Brain microvascular endothelial cell (primary cell): ENCODE measurements at places on chromosomes 5 and 9.
A peak's percentile ranks its signal among the peaks of the same experiment; 100 is the strongest.

- DNase-seq = peak; percentile 40
These were observed at the start of gene ADAMTS19 for GRCh38 chr5:129459777-129460671. Gene ADAMTS19 (plus strand): TSS chr5:129460298. CDS start chr5:129460392, 94 bp downstream.

- DNase-seq = no peak
These were observed 694.3 kb downstream of the BRINP1 start for GRCh38 chr9:118674942-118675341.

DNA sequence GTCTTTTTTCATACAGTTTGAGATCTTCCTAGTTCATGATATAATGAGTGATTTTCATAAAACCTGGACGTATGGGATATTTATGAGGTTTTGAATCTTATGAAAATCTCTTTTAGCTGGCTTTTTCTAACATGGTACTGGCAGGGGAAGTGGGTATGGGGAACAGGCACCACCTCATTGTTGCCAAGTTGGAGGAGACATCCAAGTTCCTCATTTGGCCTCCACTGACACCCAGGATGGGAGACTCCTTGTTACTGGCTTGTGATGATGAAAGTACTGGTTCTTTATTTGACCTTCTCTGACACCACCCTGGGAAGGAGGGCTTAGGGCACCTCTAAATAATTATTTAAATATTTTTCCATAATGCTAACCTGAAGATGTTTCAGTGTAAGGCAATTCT is 4.0 kb upstream of the TNPO1 start:
- DNase-seq = no peak

DNA sequence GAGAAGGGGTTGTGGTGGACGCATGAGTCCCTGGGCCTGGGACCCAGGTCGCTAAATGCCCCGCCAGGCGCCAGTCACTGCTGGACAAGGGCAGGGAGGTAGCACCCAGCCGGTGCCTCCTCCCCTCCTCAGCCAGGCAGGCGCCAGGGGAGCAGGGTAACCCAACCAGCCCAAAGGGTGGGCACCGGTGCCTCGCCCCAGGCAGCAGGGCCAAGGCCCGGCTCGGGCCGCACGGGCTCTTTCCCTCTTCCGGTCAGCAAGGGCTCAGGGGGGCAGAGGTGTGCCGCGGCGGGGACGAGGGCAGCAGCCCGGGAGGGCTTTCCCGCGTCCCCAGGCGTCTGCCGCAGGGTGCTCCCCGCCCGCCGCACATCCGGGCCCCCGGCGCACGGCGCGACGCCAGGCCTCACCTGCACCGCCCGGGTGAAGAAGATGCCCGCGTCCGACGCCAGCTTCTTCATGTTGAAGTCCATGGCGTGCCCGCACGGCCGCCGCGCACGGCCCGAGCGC is 393 bp downstream of the SH3GLB2 start:
- DNase-seq = no peak

- no peak for DNase-seq
These were observed 113.5 kb downstream of the ROR2 start for GRCh38 chr9:91836515-91836914.

DNA sequence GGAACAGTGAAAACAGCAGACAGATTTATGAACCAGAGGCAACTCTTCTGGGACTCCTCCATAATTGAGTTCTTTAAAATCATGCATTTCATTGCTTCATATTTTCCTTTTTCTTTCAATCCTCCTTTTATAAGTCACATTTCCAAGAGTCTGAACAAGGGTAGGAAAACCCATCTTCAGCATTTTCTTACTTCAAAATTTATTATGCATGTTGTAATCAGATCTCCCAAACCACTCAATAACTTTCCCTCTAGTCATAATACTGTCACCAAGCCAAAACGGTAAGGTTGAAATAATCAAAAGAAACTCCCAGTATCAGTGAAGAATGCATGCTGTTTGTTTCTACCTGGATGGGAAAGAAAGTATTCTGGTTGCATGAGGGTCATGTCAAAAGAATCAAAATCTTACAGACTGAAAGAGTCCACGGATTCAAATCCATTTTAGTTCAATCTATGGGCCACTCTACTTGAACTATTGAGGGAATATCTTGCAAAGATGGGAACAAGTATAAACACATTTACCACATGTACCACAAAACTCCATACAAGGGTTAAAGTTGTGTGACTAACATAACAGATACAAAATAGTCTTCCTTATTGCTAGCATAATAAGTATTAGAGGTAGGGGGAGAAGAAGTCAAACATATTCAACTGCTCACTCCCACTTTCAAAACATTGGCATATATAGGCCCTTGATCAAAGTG is 797.3 kb downstream of the MAT2B start:
- DNase-seq = no peak

DNA sequence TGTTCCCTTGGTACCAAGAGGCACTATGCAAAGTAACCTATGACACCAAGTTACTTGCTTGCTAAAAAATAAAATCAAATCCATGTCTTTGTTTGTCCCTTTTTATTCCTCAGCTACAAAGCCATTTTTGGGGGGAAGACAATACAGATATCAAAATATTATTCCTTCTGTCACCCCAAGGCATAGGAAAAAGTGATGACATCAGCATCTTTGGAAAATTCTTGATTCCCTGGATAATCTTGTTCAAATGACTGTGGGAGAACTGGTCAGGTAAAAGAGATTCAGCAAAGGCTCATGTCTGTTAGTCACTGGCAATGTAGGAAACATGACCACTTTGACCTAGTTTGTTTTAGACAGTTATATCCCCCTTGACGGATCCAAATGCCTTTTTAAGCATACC is 373.1 kb downstream of the MAT2B start:
- DNase-seq = no peak
